ENCODE measurements at places on chromosomes 4 and X. TPM values are rescaled to one million over a fixed set of nuclear protein-coding genes. Genes with fewer than 3 reads are reported as not detected.

DNA sequence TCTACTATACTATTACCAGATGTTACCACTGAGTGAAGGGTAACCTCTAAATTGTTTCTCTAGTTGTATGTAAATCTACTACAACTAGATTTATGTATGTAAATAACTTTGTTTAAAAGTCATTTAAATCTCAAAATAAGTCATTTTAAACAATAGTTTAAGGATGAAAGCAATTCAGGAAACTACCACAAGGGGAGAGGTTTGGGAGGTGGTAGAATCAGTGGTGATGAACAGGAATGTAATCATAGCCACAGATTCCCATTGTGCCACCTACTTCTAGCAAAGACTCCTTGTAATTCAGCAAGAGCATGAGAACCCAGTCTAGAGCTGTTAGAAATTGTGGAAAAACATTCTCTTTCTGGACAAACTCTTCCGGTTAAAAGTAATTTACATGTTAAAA lies 234.6 kb downstream of the SLC7A11 start:
- DNase-seq = no peak

APBB2 gene
- 122 TPM for total RNA-seq

CDKN2AIP gene
- 11.7 TPM for total RNA-seq

GRCh38 chrX:26414534-26414933 lies 198.6 kb downstream of the MAGEB5 start:
- no peak for DNase-seq

DNA sequence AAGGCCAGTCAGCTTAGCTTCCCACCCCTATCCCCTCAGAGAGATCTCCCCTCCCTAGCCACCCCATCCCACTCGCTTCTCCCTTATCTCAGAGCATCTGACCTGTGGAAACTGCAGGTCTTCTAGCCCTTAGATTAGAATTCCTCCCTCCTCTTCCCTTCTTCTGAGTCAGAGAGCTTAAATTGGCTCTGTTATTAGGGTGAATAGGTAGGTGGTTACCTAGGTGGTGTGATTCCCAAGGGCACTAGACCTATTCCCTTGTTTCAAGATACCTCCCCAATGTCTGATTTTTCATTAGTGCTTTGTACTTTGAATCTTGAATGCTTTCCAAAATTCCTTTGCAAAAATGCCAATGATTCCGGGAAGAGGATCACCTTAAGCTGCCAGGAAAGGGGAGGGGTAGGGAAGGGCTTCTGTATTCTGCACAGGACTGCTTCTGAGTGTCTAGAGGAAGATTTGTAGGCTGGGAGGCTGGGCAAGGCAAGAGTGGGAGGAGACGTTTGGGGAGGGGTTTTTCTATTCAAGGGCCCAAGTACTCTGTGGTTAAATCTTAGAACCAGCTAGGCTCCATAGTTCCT lies 24.5 kb upstream of the MSN start:
- no peak for DNase-seq

USP17L13 gene
- not detected for total RNA-seq

JCHAIN gene
- not detected for total RNA-seq

GRCh38 chr4:121421594-121421993 lies 40.8 kb upstream of the QRFPR start:
- DNase-seq = no peak

DNA sequence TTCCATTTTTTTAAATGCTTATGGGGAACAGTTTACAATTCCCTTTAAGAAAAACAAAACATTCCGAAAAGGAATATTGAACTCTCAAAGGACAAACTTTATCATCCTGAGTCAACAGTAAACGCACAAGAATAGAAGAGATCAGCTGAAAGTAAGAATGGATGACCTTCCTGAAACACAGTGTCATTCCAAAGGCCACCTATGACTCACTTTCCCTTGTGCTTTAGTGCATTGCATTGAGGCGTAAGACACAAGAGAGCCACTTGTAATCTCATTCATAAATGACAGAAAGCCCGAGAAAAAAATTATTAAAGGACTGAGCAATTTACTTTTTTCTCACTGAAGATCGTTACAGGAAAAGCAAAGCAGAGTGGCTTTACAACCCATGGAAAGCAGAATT lies 1062.4 kb upstream of the DIAPH2 start:
- no peak for DNase-seq

FAM133A gene
- not detected for total RNA-seq

GPR82 gene
- not detected for total RNA-seq

VAMP7 gene
- total RNA-seq = 36.3 TPM

DNA sequence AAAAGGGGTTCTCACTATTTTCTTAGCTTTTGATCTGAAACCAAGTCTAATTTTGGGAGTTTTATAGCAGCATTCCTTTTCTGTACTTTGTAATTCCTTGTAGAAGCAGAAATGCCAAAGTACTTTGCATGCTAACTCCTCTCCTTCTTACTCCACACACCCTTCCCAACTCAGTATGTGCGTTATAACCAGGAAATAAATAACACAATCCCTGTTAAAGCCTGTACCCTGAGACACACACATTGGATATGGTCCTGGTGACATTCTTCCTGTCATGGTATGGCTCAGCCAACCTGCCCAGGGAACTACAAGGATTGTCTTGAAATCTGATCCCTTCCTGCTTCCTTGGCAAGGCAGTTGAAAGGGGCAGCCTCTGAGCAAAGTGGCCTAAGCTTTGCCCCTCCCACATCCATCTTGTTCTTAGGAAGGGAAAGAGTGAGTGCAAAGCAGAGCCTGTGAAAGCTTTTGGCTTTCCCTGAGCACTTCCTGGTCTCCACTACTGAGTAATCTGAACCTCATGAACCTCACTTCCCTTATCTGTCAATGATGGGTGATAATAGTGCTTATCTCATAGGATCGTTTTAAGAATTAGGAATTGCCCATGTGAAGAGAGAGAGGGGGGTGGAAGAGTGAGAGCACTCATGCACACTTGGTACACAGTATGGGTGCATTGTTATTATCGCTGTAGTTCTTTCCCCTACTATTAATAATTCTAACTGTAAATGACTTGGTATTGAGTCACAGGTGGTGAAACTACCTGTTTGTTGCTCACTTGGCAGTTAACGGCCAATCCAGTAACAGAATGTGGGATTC lies 109.3 kb downstream of the AFF2 start:
- no peak for DNase-seq

- DNase-seq = no peak
Measured at GRCh38 chr4:42151568-42152506, 618 bp downstream of the BEND4 start.

- no peak for DNase-seq
Measured at GRCh38 chr4:77493120-77493752, 112.4 kb upstream of the CXCL13 start.

DNA sequence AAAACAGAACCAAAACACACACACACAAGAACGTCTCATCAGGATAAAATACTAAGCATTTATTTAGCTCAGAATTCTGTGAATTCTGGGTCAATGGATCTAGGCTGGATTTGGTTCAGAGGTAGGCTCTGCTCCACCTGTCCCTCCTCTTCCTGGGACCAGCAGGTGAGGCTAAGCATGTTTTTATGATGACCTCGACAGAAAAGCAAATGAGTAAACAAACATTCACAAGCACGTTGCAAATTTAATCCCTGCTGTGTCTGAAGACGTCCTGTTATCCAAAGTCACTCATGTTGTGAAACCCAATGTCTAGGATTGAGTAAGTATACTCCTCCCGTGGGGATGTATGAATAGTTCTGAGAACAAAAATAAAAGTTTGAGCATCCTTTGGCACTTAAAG lies 371.4 kb upstream of the TECRL start:
- no peak for DNase-seq

- DNase-seq = peak; percentile 31
Measured at GRCh38 chrX:100447655-100448397, 37.8 kb upstream of the PCDH19 start.

GRCh38 chr4:23952258-23952657 lies 62.4 kb upstream of the PPARGC1A start:
- DNase-seq = no peak

DNA sequence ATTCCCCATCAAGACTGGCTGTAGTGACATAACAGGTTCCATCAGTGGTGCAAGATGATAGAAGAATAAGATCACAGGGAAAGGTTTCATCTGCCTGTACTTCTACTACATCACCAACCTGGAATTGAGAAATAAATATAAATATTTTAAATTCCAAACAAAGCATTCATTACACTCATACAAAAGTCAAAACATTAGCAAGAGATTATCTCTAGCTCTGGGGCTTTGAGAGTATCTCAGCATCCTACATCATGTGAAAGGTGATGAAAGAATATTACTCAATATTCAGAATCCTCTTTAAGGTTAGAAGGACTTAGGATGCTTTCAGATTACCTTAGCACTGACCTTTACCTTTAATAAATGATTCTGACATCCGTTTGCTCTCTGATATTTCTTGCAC lies 96.5 kb upstream of the MCF2 start:
- no peak for DNase-seq

GYPB gene
- not detected for total RNA-seq

SCML2 gene
- 0.58 TPM for total RNA-seq

GRCh38 chrX:13195340-13195739 lies 124.5 kb downstream of the ATXN3L start:
- DNase-seq = no peak

GRCh38 chrX:69185886-69186285 lies 20.6 kb upstream of the PJA1 start:
- DNase-seq = no peak

AFF2 gene
- 0.24 TPM for total RNA-seq

SERTM2 gene
- total RNA-seq = not detected

TRIM2 gene
- 21.2 TPM for total RNA-seq

DNA sequence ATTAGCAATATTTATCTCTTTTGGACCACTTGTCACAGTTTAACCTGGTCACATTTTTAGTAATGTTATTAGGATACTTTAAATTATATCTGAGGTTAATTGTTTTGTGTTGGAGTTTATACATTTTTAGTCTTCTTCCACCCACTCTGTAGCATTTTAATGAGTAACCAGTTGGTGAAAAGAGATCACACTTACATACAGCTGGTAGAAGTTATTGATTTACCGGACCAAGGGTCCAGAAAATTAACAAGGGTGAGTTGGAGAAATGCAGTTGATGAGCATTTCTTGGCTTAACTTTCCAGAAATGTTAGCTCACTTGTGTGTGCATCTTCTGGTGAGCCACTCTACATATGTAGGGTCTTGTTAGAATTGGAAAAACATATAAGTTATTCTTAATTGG lies 219.6 kb downstream of the GRXCR1 start:
- no peak for DNase-seq

- no peak for DNase-seq
Measured at GRCh38 chrX:119790977-119791436, 423 bp downstream of the RPL39 start.

GRCh38 chr4:12949719-12950490 lies 534.2 kb downstream of the RAB28 start:
- no peak for DNase-seq

UVSSA gene
- 15.1 TPM for total RNA-seq

GRCh38 chr4:80010316-80010715 lies 62.7 kb downstream of the ANTXR2 start:
- DNase-seq = no peak

- no peak for DNase-seq
Measured at GRCh38 chr4:56844802-56845580, 23.5 kb upstream of the SPINK2 start.

GLRA2 gene
- total RNA-seq = not detected

GRCh38 chrX:107574711-107575110 lies 53.6 kb upstream of the PRPS1 start:
- no peak for DNase-seq

DNA sequence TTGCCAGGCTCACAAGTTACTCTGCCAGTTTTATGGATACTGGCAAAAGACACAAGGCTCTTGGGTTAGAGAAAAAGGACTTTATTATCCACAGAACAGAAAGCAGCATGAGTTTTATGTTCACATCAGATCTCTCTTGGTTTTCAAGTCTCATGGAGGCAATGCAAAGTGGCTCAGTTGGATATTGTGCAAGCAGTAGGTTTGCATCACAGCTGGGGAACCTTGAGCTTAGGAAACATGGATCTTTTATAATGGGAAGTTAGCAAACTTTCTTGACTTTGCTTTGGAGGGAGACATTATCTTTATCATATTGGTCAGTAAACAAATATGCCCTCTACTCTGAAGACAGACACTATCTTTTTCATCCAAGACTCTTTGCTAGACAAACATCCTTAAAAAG lies 109.2 kb upstream of the GRPR start:
- DNase-seq = no peak

GRCh38 chr4:1241466-1241935 lies 7.4 kb downstream of the CTBP1 start:
- DNase-seq = no peak

MTNR1A gene
- not detected for total RNA-seq

GRCh38 chrX:148459343-148459742 lies 41.1 kb upstream of the AFF2 start:
- DNase-seq = no peak

CXCL5 gene
- 17.5 TPM for total RNA-seq

ADH1B gene
- total RNA-seq = not detected

DNA sequence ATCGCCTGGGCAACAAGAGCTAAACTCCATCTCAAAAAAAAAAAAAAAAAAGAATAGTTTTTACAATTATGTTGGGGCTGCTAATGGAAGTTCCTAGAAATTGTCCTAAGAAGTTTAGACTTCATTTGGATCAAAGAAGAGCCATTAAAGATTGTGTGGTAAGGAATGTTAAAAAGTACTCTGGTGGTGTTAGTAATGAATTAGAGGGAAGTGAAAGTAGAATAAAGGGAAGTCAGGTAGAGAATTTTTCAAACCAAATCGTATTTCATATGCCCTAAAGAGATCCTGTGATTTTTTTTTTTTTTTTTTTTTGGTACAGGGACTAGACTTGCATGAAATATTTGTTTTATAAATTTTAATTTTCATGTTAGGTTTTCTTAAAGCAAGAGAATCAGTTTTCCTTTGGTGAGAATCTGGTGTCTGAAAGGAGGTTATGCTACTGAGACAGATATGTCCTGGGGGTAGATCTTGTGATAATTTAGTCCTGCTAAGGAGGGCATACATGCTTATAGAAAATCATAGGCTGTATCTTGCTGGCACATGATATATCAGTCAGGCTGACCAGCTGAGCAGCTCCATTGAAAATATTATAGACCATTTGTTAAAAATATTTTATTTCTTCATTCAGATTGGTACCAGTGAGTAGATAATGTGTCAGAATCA lies 10.7 kb downstream of the SEC24B start:
- no peak for DNase-seq

GRCh38 chrX:8868070-8868773 lies 67.0 kb upstream of the FAM9A start:
- no peak for DNase-seq

DNA sequence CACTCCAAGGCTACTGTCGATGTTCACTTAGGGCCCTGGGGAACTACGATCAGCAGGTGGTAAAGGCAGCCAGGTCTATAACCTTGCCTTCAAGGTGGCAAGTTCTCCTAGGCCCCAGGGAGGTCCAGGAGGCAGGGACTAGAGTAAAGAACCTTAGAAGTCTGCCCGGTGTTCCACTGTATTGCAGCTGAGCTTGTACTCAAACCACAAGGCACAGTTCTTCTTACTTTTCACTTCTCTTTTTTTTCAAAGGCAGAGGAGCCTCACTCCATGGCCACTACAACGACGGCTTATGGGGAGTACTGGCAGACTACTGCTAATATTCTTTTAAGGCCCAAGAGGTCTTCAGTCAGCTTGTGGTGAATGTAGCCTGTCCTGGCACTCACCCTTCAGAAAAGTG lies 78.8 kb upstream of the GPR174 start:
- DNase-seq = no peak

- no peak for DNase-seq
Measured at GRCh38 chr4:103400405-103400804, 202.3 kb upstream of the CENPE start.
